Hippocampal formation (tissue), 2 donors: ENCODE measurements at places on chromosomes 6 and 20.

GRCh38 chr20:24670981-24671380 lies 201.6 kb downstream of the SYNDIG1 start:
- DNase-seq: no peak

DNA sequence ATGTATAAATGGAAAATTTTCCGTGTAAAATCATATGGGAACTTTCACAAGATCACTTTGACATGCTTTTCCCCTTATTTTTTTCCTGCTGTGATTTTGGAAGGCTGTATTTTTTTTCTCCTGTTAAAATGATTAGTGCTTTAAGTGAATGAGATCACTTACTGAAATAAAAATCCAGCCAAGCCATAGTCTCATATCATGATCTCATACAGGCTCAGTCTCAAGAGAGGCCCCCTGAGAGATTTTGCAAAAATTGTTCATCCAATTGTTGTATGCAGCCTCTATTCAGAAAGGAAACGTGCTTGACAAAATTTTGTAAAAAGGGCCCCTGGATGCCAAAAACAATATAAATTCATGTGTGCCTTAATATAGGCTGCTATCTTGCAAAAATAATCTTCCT lies 528.2 kb downstream of the HDGFL1 start:
- no peak for DNase-seq

DNA sequence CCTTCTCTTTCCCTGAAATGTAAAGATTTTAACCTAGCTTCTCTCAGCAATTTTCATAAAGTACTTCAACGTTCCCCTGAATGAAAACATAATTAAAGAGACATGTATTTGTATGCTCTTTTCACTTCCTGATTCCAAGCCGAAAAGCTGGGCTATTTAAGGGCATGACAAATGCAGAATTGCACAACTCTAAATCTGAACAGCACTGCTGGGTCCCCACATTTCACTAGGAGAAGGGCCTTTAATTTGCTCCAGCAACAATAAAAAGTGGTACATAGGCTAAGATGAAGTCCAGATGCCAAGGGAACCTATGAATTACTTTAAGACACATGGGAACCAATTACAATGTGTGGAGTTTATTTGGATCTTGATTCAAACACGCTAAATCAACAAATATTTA lies 42.0 kb downstream of the IRAK1BP1 start:
- DNase-seq: no peak

DNA sequence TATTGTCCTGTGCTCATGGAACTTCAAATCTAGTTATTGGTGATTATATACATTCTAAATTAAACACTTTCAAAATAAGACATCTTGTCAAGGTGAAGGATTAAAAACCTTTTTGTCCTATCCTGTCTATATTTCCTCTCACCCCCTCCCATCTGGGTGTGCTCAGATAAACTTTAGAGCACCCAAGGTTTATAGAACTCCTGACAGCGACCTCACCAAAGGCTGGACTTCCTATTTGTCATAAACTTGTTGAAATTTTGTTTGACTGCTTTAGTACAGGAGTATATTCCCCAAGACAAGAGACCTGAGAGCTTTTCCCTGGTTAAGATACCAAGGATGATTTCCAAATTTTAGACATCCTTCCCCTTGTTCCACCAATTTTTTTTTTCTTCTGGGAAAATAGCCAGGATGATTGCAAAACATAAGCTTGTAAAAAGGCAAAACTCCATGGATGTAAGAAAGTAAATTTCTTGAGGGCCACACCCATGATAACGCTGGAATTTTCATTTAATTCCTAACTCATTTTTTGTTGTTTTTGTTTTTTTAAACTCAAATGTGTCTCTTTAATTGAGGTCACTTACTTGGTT lies 33.0 kb downstream of the CARMIL1 start:
- no peak for DNase-seq

DNA sequence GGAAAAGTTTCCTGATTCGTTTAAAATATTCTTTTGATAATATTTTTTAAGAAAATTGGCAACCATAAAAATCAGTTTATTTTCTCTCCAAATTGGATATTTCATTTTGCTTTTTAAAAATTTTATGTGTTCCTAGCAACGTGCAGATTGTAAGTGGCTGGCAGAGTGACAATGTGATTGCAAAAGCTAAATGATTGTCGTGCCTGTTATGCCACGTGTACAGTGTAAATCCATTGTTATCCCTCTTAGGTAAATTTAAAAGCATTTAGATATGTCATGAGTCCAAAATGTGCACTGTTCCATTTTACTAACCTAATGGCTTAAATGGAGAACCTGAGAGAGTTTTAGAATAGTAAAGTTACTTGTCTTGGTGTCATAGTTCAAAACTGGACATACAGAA lies 94.4 kb upstream of the ADGRF4 start:
- DNase-seq: no peak

GRCh38 chr6:106872049-106872448 lies 102.5 kb downstream of the CD24 start:
- no peak for DNase-seq

- DNase-seq: no peak
These were observed 12.7 kb upstream of the SIRT5 start for GRCh38 chr6:13561624-13562267.

DNA sequence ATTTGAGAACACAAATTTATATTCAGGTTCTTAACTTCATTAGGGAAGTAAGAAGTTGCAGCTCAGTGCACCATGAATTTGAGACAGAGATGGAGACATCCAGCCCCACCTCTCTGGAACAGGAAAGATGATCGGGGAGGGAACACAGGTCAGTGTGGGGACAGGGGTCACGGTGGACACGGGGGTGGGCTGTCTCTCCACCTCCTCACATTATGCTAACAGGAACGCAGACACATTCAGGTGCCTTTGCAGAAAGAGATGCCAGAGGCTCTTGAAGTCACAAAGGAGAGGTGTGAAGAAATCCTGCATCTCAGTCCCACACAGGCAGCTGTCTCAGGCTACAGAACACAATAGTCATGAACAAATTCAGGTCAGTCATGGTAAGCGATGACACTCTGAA lies 3.1 kb downstream of the HLA-C start:
- DNase-seq: no peak

- no peak for DNase-seq
These were observed 351.2 kb upstream of the RUNX2 start for GRCh38 chr6:44976677-44977641.

DNA sequence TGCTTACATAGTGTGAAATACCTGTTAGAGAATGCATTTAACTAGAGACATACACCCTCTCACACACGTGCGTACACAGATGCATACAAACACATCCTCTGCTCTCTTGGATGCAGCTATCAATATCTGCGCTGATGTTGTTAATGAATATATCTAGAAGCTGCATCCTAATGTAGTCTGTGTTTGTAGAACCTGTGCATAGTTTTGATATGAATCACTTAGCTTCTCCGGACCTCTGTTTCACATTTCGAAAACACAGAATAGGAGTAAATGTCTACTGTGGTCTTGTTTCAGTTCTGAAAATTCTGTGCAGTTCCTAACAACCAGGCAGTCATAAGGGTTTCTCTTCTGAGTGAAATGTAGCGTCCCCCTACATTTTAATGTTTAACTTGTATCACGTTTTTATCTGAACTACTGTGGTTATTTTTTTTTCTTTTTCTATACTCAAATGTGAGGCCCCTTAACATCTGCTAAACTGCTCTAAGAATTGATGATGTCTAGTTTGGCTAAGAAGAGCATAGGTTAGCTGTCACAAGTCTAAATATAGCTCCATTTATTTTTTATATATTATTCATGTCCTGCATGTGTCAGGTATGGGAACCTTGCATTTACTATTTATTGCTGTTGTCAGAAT lies 254.5 kb downstream of the TMEM242 start:
- DNase-seq: no peak

GRCh38 chr6:37531026-37531425 lies 31.3 kb upstream of the CCDC167 start:
- no peak for DNase-seq

GRCh38 chr6:132673376-132674094 lies 14.6 kb upstream of the TAAR1 start:
- DNase-seq: no peak

DNA sequence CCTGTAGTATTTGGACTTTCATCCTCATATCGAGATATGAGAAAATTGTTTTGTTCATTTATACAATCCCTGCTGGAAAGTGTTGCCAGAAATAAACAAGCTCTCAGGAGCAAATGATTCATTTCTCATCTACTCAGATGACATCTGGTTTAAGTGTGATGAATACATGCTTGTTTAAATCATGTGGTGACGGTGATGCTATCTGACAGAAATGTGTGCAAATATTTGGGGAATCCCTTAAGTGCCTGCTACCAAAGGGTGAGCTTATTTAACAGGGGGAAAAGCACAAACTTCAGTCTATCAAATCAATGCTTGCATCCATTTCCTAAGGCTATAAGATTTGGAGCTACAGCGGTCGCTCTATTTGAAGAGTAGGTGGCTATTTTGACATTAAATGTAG lies 368.3 kb upstream of the SASH1 start:
- no peak for DNase-seq

DNA sequence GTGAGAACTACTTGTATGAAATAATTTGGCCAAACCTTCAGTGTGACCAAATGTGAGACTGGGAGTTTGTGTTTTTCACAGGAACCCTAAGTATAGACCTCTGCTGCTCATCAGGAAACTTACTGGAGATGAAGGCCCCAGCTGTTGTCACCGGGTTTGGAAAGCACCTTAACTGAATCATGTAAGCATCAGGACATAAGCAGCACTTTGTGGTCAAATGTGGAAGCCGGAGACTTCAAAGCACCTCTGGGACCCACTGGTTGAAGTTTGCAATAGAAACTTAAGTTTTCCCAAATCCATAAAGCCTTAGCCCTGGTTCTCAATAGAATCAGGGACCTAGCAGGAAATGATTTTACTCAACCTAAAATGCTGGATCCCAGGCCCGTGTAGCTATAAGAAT lies 14.3 kb downstream of the TTPAL start:
- DNase-seq: no peak

- no peak for DNase-seq
These were observed 62.4 kb downstream of the AGPAT4 start for GRCh38 chr6:161211380-161212035.

DNA sequence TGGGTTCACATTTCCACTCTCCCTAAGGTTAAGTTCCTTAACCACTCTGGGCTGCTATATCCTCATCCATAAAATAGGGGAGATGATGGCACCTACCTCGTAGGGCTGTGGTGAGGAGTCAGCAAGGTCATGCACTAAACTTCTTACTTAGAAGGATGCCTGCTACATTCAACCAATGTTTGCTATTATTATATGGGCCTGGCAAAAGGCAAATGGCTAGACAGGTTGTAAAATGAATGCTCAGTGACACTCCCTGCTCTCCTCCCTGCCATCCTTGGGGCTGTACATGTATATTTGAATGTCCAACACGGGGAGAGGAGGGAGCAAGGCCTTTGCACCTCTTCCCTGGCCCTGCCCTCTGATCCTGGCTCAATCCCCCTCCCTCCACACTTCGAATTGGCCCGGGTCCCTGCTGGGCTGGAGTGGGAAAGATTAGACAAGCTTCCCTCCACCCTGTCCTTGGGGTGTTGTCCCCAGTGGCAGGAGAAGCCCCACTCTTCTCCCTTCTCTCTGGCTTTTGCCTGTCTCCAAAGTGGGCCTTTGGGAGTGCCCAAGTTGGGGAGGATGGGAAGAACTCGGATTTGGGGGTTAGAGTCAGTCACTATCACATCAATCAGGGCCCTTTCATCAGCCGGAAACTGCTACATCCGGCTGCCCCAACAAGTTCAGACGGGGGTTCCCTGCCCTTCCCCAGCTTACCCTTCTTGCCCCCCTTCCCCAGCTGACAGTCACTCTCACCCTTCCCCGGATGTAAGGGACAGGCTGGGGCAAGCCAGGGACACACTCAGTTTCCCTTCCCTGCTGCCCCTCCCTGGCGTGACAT lies 36.3 kb upstream of the VEGFA start:
- DNase-seq: no peak

DNA sequence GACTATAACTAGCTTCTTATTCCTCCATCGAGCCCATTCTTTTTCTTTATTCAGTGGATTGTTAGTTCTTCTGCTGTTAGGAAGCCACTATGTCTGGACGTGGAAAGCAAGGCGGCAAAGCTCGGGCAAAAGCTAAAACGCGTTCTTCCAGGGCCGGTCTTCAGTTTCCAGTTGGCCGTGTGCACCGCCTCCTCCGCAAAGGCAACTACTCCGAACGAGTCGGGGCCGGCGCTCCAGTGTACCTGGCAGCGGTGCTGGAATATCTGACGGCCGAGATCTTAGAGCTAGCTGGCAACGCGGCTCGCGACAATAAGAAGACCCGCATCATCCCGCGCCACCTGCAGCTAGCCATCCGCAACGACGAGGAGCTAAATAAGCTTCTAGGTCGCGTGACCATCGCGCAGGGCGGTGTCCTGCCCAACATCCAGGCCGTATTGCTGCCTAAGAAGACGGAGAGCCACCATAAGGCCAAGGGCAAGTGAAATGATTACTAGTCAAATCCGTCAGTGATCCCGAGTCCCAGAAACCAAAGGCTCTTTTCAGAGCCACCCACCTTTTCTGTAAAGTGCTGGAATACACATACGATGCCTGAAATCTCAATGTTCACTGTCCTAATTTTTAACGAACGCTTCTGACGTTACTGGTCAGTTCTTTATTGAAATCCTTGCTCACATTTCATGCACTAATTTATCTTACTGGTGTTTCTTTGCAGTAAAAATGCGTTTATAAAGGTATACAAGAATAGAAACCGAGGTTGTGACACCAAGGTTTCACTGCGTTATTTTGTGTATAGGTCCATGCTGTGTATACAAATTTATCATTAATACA lies 129.9 kb downstream of the HFE start:
- peak; percentile 40 for DNase-seq

DNA sequence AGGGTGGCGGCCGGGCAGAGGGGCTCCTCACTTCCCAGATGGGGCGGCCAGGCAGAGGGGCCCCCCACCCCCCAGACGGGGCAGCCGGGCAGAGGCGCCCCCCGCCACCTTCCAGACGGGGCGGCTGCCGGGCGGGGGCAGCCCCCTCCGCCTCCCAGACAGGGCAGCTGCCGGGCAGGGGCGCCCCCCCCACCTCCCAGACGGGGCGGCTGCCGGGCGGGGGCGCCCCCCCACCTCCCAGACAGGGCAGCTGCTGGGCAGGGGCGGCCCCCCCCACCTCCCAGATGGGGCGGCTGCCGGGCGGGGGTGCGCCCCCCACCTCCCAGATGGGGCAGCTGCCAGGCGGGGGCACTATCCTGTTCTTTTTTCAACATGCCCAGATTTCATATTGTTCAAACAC lies 78.2 kb upstream of the DST start:
- DNase-seq: no peak

DNA sequence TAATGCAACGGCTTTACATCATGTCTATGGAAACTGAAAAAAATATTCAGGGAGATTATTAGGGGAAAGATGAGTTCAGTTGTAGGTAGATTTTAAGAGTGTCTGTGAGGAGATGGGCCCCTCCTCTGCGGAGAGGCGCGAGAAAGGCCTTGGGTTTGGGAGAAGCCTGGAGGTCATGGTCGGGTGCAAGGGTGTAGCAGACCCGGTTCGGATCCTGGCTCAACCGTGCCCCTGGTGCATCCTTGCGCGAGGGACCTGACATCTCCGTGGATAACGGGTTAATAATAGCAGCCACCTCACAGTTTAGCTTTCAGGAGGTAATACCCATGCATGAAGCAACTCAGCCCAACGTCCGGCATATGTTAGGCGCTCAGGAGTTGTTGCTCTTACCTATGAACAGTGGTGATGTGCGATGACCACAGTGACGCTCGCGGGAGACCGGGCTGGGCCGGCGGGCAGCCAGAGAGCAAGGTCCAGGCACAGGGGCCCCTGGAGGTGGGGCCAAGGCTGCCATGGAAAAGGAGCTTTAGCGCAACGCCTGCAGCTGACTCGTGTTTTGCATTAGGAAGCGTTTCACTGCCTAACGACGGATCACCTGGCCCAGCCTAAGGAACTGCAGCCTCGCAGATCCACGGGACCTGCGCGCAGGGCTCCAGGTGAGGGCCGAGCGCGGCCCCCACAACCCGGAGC lies 146.4 kb upstream of the ARID1B start:
- no peak for DNase-seq

- DNase-seq: no peak
These were observed 12.8 kb downstream of the AK9 start for GRCh38 chr6:109678240-109678639.
